ENCODE measurements at places on chromosomes 16 and 17.

GRCh38 chr17:1754430-1755112 is 7.3 kb upstream of the SERPINF1 start:
- no peak for DNase-seq

DNA sequence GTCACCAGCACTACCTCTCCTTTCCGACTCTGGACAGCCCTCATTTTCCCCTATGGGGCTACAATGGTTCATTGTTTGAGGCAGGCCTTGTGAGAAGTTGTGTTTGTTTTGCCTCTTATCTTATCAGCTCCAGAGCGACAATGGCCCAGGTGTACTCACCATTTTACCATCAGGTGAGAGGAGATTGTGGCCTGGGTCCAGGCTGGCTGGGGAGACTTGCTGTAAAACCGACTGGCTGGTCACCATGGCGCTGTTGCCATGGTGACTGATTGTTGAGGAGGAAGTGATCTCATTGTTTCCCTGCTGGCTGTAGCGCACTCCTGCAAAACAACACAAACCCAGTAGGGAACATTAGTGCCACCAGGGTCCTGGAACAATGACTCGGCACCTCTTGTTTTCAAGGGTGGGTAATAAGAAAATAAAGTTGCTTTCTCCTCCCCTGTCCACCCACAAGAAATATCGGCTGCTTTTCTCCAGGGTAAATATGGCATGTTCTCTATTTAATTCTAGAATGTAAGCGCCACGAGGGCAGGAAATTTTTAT is 34.4 kb downstream of the HNF1B start:
- peak; percentile 89 for DNase-seq

- no peak for DNase-seq
Measured at GRCh38 chr16:86096850-86097249, 197.9 kb downstream of the IRF8 start.

GRCh38 chr16:30095166-30096078 is 591 bp downstream of the YPEL3 start:
- no peak for DNase-seq

GRCh38 chr17:49204516-49204915 is 5.9 kb downstream of the GNGT2 start:
- DNase-seq: no peak

DNA sequence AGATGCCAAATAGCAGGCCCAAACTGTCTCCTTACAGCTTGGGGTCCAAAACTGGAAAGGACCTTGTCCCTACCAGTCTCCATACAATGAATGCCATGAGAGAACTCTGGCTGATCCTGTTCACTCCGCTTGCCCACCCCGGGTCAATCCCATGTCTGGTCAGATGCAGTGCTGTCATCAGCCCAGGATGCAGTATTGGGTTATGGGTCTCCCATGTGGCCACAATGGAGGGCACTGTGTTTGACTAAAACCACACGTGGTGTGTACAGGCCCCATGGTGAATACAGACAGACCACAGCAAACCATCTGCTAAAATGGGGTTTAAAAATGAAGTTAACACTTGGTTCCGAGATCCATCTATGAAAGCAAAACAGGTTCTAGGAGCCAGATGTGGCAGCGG is 20.4 kb downstream of the TRIM16 start:
- DNase-seq: no peak

GRCh38 chr16:54336631-54337204 is 50.1 kb upstream of the IRX3 start:
- DNase-seq: no peak

DNA sequence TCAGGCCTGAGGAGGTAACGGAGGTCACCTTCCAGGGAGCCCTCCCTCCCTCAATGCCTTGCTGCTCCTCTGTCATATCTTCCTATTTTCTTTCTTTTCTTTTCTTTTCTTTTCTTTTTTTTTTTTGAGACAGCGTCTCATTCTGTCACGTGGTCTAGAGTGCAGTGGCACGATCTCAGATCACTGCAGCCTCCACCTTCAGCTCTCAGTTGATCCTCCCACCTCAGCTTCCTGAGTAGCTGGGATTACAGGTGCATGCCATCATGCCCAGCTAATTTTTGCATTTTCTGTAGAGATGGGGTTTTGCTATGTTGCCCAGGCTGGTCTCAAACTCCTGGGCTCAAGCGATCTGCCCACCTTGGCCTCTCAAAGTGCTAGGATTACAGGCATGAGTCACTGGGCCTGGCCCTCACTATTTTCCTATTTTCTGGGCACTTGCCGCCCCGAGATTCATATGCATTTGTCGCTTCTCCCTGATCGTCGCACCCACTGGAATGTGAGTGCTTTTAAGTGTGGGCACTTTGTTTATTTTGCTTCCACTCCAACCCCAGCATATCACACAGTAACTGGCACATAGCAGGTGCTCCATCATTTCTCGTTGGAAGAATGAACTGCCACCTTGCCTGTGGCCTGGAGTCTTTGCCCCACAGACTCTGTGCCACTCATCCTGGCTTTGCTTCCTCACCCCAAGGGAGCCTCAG is 31.7 kb downstream of the CPNE2 start:
- no peak for DNase-seq

DNA sequence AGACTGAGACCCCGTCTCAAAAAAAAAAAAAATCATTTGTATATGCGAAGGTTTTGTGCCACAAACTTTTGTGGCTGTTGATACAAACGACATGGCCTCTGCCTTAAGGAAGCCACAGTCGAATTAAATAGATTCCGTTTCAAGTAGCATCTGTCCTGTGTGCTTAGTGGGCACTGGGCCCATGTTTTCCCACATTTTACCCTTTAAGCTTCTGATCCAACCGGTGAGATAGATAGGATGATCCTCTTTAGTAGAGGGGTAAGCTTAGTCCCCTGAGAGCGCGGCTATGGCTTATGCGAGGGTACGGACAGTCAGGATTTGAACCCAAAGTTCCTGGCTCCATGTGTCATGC is 776 bp upstream of the TMEM219 start:
- no peak for DNase-seq

DNA sequence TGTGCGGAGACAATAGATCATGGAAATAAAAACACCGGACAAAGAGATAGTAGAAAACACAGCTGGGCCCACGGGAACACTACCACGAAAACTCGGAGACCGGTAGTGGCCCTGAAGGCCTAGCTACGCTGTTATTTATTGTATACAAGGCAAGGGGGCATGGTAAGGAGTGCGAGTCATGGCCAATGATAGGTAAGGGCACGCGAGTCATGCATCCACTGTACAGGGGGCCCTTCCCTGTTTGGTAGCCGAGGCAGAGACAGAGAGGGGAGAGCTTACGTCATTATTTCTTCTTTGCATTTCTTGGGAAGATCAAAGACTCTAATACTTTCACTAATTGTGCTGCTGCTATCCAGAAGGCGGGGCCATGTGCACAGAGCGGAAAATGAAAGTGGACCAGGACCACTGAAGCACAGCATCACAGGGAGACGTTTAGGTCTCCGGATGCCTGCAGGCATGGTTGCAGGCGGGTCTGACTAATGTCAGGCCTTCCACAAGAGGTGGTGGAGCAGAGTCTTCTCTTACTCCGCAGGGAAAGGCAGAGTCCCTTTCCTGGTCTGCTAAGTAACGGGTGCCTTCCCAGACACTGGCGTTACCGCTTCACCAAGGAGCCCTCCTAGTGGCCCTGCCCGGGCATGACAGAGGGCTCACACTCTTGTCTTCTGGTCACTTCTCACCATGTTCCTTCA is 74.4 kb upstream of the ARL4D start:
- no peak for DNase-seq

DNA sequence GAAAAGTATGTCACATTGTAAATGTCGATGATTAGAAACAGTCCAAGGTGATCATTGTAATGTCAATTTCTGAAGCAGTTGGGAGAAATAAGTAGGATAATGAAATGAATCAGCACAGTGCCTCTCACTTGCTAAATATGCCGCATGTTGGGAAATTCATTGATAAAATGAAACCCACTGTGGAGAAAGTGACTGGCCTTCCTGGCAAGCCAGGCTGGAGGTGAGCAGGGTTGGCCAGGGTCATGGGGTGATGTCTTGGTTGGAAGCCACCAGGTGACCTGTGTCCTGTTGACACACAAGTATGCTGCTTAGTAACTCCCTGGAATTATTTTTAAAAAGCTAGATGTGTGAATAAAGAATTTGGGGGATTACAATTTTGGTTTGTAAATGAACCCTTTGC is 14.9 kb upstream of the WNT9B start:
- DNase-seq: no peak

DNA sequence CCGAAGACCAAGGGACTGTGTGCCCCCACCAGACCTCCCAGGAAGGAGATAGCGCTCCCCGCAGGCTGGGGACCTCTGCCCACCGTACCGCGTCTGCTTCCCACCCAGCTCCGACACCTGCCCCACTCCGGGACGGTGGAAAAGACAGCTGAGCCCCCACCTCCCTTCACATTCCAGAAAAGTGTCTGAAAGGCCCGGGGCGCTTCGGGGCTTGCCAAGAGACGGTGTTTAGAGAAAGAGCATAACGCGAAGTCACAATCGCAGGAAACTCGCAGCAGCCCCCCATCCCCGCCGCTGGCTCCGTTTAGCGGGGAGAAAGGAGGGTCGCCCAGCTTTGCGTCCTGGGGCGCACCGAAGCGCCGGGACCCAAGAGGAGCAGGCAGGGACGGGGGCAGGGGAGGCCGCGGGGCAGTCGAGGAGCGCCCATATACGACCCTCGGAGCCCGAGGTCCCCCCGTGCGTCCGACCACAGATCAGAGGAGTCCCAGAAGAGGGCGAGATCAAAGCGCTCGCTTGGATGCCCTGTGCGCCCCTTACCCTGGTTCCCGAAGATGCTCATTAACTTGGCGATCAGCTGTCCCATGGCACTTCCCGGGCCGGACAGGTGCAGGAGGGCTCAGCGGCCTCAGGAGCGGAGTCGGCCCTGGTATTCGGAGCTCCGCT is 652 bp downstream of the ARL5C start:
- no peak for DNase-seq

DNA sequence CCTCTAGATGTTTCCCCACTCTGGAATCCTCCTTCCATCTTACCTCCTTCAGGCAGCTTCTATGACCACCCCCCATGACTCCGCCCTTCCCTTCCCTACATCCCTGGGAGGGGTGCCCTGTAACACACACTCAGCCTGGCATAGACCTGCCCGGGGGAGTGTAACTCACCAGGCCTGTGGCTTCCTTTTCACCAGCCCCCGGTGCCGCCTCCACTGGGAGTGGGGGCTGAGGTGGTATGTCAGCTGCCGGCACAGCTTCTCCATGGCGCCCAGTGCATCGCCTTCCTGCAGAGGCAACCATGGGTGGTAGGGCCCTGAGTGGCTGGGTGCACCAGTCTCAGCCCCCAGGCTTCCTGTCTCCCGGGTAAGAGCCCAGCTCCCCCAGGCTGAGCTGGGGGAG is 32.3 kb downstream of the TRPV2 start:
- DNase-seq: no peak

- no peak for DNase-seq
Measured at GRCh38 chr17:47945529-47946508, 4.4 kb downstream of the PNPO start.

DNA sequence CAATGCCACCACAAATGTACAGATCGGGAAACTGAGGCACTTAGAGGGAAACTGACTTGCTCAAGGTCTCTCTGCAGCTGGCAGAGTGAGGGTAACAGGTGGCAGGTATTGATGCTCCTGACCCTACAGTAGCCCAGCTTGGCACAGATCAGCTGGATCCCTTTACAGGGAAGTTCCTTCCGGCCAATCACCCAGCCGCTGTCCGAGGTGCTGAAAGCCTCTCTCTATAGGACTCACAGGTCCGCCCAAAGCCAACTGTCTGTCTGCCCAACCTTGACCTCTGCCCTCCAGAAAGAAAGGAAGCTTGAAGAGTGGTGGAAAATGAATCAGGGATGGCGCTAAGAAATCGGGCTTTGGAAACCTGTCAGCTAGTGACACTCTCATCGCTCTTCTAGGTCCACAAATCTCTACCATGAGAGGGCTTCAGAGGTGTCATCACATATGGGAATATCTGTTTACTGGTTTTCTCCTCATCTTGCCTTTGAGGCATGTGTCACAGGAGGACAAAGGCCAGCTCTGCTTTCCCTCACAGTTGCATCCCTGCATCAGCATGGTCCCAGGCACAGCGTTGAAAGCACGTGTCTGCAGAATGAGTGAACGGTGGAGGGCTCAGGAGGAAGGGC is 246.2 kb downstream of the KATNIP start:
- peak; percentile 80 for DNase-seq

DNA sequence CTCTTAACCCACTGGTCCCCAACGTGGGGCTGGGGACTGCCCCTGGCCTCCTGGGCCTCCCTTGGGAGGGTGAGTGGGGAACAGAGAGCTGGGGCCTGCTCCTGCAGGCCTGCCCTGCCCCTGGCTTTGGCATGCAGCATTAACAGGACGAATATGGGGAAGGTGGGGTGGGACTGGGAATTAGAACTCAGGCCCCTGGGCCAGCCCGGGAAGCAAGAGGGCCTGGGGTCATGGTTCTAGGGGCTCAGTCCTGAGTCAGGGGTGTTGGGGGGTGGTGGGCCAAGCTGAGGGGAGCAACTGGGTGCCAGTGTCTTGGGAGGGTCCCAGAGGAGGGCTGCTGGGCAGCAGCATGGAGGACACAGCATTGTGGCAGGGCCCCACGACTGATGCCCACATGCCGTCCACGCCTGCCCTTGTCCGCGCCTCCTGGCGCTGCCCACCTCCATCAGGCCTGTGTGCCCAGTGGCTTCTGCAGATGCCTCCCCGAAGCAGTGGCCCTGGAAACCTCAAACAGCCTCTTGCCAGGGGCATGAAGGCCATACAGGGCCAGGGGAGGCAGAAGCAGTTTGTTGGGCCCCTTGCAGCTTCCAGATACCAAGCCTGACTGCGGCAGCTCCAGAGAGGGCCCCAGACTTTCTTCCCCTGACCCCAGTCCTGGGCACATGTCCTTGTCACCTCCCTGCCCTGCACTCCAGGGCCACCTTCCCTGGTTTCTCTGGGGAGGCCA is 4.8 kb downstream of the MAP2K3 start:
- no peak for DNase-seq

DNA sequence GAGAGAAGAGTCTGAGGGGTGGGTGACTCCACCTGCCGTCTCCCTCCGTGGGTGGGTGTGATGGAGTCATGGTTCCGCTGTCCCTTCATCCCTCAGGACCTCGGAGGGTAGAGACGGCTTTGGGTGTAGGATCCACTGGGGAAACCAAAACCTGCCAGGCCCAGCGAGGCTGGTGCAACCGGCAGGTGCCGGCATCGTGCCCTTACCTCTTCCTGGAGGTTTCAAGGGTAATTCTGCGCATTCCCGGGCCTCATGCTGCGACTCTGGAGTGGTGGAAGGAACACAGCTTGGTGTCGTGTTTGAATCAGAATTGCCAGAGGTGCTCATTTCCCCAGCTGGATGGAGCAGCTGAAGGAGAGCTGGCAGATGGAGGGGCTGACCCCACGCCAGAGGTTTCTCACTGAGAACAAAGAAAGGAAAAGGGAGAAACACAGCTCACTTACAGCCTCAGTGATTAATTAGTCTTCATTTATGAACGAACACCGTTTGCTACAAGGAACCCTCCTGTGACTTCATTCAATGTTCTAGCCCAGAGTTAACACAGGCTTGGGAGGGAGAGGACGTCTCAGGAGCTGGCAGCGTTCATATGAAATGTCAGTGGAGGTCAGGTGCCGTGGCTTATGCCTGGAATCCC is 16.3 kb upstream of the ATP2A3 start:
- DNase-seq: no peak

GRCh38 chr16:10168258-10168657 is 14.0 kb downstream of the GRIN2A start:
- no peak for DNase-seq
